ENCODE measurements at places on chromosomes 2 and 18.
A peak's percentile ranks its signal among the peaks of the same experiment; 100 is the strongest.

DNA sequence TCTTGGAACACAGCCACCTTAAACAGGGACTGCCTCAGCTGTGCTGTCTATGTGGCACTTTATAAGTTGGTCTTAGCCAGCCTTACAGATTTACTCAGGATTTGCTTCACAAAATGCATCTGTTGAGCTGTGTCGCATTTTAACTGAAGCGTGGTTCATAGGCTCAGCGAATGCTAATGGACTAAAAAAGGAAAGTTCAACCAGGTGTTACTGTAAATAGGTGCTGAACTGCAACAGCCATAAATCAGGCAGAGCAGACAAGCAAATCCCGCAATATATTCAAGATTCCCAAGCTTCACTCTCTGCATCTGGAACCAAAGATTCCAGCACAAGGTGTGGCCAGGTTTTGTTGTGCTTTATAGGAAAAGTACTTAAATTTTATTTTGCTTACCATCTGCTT is 130.0 kb downstream of the EPHA4 start:
- no peak for DNase-seq

DNA sequence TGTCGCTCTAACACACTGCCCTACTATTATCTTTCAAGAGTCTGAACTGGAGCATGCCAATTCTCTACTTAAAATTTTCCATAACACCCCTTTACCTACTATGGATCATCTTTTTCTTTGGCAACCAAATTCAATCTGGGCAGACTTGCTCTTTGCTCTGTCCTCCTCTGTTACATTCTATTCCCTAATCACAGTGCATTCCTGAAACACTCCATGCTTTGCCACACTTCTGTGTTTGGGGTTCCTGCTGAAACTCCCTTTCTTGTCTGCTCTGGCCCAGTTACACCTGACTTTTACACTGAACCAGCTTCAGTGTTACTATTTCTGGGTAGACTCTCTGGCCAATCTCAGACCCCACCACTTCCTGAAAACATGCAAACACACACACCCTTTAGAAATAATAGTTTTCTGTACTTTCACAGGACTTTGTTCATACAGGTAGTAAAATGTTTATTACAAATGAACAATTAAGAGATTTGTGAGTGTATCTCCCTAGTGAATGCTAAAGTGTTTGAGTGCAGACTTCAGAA is 119.9 kb upstream of the DCC start:
- no peak for DNase-seq

DNA sequence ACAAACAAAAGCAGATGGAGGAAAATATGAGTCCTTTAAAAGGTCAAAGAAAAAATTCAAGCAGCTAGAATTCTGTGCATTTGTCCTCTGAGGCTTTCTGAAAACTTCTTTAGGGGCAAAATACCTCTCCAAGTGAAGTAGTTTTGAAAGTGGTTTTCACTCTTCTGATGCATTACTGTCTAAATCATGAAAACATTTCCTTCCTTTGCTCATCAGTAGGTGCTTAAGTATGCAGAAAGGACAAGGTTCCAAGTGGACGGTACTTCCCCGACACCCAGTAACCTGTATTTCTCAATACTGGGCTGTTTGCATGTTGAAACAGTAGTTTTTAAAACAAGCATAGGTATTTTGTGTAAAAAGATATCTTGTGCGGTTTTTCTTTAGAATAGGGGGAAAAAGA is 189.1 kb upstream of the ERBB4 start:
- DNase-seq, result no peak

DNA sequence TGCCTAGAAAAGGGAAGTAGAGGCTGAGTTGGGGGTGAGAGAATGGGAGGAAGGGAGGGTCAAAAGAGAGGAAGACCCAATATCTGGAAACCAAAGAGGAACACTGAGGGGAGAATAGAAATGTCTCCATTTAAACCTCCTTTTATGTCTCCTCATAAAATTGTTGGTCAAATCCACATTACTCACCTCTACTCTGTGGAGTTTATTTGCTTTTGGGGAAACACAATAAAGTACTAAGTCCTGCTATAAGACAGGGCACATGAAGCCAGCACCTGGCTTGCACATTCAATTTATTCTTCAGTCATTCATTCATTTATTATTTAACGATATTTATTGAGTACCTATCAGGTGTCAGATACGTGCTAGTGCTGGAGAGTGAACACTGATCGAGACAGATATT is 60.3 kb upstream of the NFE2L2 start:
- no peak for DNase-seq

- no peak for DNase-seq
Measured at GRCh38 chr2:169977530-169977929, 150.3 kb downstream of the UBR3 start.

GRCh38 chr18:34746614-34747013 is 36.5 kb downstream of the DTNA start:
- DNase-seq, result no peak

- DNase-seq, result peak; percentile 37
Measured at GRCh38 chr2:134683561-134684112, 35.2 kb downstream of the TMEM163 start.
